ENCODE measurements at places on chromosomes 3 and 15.

GRCh38 chr15:66948294-66948693 lies 117.1 kb upstream of the SMAD3 start:
- no peak for DNase-seq

GRCh38 chr15:41648770-41649169 lies 11.4 kb upstream of the MGA start:
- no peak for DNase-seq

DNA sequence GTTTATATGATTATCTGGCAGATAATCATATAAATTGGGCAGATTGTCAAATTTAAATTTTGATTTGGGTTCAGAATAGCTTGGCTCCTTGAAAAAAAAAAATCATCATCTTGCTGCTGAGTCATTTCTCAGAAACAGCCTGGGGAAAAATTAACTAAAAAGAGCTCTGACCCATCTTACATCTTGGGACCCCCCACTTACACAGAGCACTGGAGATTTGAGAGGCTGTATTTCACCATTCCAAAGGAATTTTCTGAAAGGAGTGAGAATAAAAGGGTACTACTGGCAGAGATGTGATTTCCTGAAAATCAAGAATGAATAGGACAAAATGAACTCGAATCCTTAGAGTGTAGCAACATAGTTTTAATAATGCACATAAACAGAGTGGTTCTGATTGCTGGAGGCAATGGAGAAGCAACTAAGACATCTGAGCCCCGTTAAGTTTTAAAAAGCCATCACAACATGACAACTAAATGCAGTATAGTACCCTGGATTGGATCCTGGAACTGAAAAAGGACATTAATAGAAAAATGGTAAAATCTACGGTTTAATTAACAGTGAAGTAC lies 97.5 kb downstream of the RFTN1 start:
- DNase-seq = no peak

DNA sequence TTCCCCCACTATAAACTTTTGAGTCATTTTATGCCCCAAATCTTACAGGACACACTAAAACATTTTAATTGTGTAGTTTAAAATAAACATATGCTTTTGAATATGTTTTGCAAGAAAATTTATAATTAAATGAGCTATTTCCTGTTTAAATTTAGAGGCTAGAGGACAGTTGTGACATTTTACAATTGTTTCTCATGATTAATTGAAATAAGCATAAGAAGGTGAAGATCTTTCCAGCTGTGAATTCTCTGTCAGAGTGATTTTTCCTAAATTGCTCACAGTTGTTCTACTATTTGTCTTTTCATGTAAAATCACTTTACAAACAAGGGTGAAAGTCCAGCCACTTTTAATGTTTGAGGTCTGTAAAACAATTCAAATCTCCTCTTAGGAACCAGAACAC lies 892.3 kb downstream of the CADM2 start:
- DNase-seq = no peak

Data from cortex of kidney (tissue), 1 donor.